ENCODE measurements at places on chromosomes 1 and 21. TPM values are rescaled to one million over a fixed set of nuclear protein-coding genes. Genes with fewer than 3 reads are reported as not detected.

DNA sequence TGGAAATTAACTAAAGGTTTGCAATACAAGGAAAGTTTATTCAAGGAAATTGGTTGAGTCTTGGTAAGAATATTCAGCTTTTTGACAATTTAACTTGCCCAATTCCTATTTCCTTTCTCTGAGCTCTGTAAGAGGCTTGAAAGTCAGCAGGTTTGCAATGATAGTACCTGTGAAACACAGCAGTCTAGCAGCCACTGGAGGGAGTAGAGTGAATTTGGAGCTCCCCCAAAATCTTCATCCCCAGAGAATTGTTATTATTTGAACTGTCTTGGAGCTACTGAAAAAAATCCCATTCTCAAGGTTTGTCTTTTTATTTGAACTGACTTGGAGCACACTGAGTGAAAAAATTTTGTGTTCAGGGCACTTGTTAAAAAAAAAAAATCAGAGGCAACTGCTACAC is 654.2 kb upstream of the PKN2 start:
- DNase-seq: no peak

- no peak for DNase-seq
Measured at GRCh38 chr1:53442299-53442698, 16.9 kb upstream of the DMRTB1 start.

DNA sequence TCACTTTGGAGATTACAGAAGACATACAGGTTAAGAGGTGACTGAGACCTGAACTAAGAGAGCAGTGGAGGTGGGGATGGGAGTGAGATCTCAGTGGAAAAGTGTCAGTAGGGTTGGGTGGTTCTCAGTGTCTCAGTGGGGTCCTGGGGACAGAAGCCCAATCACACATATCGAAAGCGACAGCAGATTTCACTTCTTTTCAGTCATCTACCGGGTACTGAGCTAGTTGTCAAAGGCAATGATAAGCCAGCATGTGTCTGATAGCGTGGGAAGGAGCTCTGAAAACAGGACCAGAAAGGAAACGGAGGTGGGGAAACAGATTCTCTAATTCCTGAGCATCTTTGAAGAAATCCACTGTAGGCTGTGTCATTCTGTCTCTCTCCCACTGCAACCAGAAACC is 59.5 kb downstream of the RHOU start:
- no peak for DNase-seq

Gene ERICH3
- 5.2 TPM for total RNA-seq

DNA sequence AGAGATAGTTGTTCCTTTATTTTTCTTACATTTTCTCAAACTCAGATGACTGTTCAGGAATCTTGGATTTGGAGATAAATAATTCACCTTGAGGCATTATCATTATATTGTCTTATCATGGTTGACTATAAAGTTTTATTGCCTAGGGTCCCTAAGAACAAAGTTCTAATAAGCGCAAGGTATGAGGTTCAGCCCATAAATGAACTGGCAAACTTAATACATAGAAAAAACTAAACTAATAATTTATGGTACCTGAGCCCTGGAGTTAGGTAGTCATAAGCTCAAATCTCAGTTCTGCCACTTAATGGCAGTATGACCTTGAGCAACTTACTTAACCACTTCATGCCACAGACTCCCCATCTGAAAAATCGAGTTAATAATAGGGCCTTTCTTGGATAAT is 334.0 kb upstream of the PBX1 start:
- DNase-seq: no peak
